ENCODE measurements at places on chromosomes 7 and 10.

GRCh38 chr7:24216576-24217125, 67.3 kb upstream of the NPY start:
- DNase-seq = no peak

GRCh38 chr10:93259126-93259525, 185.4 kb downstream of the CYP26A1 start:
- DNase-seq = no peak

GRCh38 chr10:81280497-81281479, 594.2 kb upstream of the NRG3 start:
- DNase-seq = no peak

- no peak for DNase-seq
These were observed 10.5 kb downstream of the RHBDD2 start for GRCh38 chr7:75889223-75889825.

GRCh38 chr10:86086418-86086817, 280.2 kb downstream of the GRID1 start:
- DNase-seq = no peak

GRCh38 chr7:27795977-27796376, 56.0 kb downstream of the TAX1BP1 start:
- no peak for DNase-seq

DNA sequence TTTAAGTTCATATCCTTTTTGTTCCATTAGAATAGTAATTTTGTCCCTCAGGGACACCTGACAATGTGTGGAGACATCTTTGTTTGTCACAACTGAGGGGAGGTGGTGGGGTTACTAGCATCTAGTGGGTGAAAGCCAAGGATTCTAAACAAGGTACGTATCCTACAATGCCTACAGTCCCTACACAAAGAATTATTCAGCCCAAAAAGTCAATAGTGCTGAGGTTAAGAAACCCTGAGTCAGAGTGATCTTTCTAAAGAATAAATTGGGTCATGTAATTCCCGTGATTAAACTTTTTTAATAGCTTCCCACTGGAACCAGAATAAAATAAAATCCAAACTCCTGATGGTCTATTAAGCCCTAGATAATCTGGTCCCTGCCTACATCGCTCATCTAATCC, 2.7 kb upstream of the ANXA7 start:
- no peak for DNase-seq

DNA sequence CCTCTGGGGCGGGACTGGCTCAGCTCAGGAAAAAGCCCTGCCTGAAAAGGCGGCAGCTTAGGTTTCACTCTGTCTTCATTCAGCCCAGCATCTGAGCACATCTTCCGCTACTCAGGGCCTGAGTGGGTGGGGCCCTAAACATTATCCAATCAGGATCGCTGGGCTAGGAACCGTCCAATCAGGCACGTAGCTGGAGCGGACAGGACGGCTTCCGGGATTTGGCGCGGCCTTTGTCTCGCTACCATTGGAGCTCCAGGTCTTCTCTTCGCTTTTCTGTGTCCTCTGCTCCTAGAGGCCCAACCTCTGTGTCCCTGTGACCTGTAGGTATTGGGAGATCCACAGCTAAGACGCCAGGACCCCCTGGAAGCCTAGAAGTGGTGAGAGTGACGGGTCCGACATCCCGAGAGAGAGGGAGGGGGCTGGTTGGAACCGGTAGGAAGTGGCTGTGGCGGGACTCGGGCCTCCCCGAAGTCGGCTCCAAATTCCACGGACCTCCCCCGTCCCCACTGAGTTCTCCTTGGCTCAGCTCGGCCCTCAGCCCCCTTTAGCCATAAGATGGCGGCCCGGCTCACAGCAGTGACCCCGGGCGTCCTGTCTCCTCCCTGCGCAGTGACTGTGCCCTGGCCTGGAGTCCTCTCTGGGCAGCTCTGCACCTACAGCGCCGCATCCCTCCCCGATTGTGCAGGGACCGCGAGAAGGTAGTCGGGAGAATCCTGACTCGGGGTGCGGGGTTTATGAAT, 99.1 kb downstream of the ZNF680 start:
- peak; percentile 75 for DNase-seq

DNA sequence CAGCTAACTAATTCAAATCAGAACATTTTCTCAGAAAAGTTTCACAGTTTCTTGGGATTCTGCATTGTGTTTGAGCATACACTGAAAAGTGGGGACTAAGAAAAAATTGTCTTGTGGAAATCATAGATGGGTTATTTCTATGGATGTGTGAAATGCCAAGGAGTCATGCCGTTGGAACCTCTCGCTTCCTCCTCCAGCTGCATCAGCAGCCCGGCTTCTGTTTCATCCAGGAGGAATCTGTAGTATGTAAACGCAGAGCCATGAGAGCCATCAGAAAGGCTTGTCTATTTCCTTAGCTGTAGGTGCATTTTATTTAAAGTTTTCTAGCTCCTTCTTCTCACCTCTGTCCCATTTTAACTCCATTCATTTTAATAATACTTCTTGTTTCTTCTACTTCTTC, 1144.1 kb downstream of the GATA3 start:
- no peak for DNase-seq

- DNase-seq = no peak
These were observed 93.6 kb downstream of the CACNB2 start for GRCh38 chr10:18233775-18234174.

- DNase-seq = no peak
These were observed 120.6 kb downstream of the BAMBI start for GRCh38 chr10:28797904-28798371.

GRCh38 chr10:14573666-14574261, 200.9 kb downstream of the FAM107B start:
- no peak for DNase-seq

GRCh38 chr7:122688400-122688998, 10.4 kb downstream of the RNF133 start:
- DNase-seq = no peak

DNA sequence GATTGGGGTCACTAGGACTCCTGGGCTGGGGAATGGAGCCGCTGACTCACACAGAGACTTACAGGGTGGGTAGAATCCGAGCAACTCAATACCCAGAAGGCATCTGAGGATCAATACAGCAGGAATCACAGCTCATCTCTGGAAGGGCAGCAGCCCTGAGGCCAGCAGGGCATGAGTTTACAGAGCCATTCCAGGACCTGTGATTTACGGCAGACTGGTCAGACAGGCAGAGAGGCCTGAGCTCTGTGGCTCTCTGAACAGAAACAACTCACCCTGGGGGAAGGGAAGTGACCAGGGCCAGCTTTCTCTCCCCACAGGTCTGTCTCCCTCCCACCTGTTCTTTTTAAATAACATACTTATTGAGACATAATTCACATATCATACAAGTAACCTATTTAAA, 88.2 kb upstream of the CXCL12 start:
- no peak for DNase-seq

- no peak for DNase-seq
These were observed 70.1 kb downstream of the PCGF5 start for GRCh38 chr10:91290607-91291006.

- no peak for DNase-seq
These were observed 81.4 kb upstream of the KIAA1217 start for GRCh38 chr10:24127516-24127915.

GRCh38 chr10:61757525-61758397, 95.0 kb downstream of the CABCOCO1 start:
- no peak for DNase-seq

- DNase-seq = no peak
These were observed 257.0 kb downstream of the COBL start for GRCh38 chr7:51059504-51060142.

- no peak for DNase-seq
These were observed 118.0 kb downstream of the WDFY4 start for GRCh38 chr10:48802611-48803071.

DNA sequence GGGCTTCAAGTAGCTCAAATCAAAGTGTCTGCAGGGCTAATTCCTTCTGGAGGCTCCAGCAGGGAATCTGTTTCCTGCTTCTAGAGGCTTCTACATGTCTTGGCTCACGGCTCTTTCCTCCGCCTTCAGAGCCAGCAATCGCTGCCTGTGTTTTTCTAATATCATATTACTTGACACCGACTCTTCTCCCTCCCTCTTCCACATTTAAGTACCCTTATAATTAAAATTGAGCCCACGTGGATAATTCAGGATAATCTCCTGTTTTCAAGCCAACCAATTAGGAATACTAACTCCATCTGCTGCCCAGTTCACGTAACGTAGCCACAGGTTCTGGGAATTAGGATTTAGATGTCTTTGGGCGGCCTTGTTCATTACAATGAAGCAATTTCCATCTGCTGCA, 372.2 kb downstream of the DPP6 start:
- no peak for DNase-seq

DNA sequence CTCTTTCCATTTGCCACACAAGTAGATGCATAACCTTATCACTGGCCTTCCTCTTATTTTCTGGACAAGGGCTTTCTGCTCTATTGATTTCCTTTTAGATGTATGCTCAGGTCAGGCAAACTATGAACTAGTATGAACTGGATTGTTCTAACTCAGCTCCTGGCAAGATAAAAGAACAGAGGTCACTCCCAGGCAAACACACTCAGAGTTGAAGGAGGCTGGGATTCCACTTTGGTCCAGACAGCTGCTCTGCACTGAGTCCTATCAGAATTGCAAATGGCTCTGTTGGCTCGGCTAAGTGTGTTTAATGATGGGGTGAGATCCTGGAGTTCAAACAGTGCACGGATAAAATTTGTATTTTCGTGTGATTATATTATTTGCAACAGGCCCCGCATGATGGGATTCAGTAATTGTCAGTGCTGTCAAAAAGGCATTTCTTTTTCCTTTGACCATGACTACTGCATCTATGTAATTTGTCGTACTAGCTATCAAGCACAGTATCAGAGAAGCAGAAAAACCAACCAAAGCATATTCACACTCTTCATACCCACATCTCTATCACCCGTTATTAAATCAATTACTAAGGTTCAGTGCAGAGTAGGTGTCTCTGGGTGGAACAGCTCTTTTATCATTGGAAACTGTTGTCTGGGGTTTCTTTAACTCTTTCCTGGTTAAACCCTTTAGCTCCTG, 288.1 kb upstream of the PRKCQ start:
- no peak for DNase-seq

GRCh38 chr7:42831718-42832522, 80.0 kb downstream of the C7orf25 start:
- DNase-seq = peak; percentile 57

DNA sequence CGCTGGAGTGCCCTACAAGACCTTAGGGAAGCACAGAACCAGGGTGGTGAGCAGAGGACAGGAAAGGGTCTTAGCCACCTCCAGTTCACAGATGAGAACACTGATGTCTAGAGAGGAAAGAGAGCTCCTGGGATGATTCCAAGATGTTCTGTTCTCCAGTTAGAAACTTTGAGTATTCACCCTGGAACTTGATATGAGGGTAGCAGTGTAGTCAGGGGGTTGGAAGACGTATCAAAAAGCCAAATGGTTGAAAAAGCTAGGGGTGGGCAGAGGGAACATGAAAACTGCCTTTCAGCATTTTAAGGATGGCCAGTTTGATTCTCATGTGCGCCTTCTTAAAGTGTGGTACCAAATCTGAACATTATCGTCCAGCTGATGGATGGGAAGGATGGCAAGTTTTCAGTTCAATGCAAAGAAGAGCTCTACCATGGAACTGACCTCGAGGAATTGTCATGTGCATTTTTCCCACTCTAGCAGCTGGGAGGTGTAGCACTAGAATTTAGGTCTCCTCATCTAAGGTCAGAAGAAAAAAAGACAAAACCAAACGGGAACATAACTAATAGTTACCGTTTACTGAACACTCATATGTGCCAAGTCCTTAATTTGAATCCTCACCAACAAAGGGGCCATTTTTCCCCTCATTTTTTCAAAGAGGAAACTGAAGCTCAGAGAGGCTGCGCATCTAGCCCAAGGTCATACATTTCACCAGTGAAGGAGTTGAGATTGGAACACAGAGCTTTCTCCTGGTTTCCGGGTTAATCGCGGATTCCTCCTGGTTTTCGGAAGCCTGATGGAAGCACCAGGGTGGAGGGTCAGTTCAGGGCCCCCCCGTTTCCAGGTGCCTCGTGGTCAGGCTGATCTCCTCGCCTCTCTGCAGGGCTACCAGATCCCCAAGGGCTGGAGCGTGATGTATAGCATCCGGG, 6.0 kb upstream of the CYP26A1 start:
- DNase-seq = no peak

DNA sequence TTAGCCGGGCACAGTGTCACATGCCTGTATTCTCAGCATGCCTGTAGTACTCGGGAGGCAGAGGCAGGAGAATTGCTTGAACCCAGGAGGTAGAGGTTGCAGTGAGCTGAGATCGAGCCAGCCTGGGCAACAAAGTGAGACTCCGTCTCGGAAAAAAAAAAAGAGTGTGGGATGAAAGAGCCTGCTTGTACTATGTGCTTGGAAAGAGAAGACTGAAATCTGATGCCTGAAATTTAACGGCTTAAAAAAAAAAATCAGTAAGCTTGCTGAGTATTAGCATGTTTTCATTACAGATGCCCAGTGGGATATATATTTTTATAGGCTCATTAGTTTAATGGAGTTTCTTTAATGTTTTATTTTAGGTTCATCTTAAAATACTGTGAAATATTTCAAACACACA, 4.2 kb downstream of the NT5C2 start:
- no peak for DNase-seq
